Gastroesophageal sphincter (tissue), 4 donors: ENCODE measurements at places on chromosomes 12 and 14. TPM values are rescaled to one million over a fixed set of nuclear protein-coding genes. Genes with fewer than 3 reads are reported as not detected.

The ACOT6 gene
- total RNA-seq: not detected

GRCh38 chr12:55927588-55928502, at the start of gene PYM1:
Gene PYM1 (minus strand): TSS chr12:55927894. CDS start chr12:55927761, 133 bp downstream.
- peak; percentile 60 for ATAC-seq

- no peak for ATAC-seq
These were observed 68.1 kb downstream of the FSCB start for GRCh38 chr14:44438936-44439335.

- no peak for ATAC-seq
These were observed 48.4 kb upstream of the OXA1L start for GRCh38 chr14:22718091-22718490.

GRCh38 chr12:117564881-117565280, 203.5 kb upstream of the NOS1 start:
- no peak for ATAC-seq

The ZNF385A gene
- 28.0 TPM for total RNA-seq

The TRHDE gene
- 0.74 TPM for total RNA-seq

GRCh38 chr12:64385468-64385867, 5.1 kb downstream of the C12orf56 start:
- no peak for ATAC-seq

- ATAC-seq: no peak
These were observed 26.9 kb downstream of the GCN1 start for GRCh38 chr12:120167529-120168095.

The KRT80 gene
- total RNA-seq: 0.16 TPM

GRCh38 chr12:97299847-97300246, 162.8 kb upstream of the RMST start:
- ATAC-seq: no peak

The SEL1L gene
- total RNA-seq: 71.1 TPM

GRCh38 chr14:68612049-68612448, 180.8 kb downstream of the ZFP36L1 start:
- ATAC-seq: peak; percentile 42

The EML5 gene
- 6.7 TPM for total RNA-seq

DNA sequence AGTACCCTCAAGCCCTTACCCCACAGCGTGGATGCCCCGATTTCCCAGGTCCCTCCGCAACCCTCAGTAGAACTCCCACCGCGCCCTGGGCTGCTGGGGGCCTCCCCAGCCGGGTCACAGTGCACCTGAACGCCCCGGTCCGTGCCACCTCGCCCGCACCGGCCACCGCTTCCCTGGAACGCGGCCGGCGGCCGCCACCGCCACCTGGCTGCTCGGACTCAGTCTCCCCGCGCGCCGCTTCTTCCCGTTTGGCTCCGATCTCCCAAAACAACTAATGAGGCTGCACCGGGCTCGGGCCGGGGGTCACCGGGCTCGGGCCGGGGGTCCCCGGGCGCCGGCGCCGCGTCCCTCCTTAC, 1.0 kb downstream of the ITPK1 start:
- ATAC-seq: no peak

DNA sequence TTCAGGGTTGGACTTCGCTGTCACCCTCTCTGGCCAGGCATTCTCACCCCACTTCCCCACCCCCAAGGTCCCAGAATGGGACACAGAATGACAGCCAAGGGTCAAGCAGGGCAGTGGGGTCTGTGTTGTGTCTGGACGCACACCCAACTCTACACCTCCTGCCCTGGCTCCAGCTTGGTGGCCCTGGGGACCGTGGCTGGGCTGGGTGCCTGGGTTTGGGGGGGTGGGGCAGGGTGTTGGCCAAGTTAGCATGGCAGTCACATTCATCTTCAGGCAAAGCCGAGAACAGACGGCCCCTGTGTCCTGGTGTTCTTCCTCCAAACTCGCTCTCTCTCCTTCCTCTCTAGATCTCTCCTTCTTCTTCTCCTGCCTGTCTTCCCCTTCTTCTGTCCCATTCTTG, 5.6 kb downstream of the LRP1 start:
- ATAC-seq: no peak

DNA sequence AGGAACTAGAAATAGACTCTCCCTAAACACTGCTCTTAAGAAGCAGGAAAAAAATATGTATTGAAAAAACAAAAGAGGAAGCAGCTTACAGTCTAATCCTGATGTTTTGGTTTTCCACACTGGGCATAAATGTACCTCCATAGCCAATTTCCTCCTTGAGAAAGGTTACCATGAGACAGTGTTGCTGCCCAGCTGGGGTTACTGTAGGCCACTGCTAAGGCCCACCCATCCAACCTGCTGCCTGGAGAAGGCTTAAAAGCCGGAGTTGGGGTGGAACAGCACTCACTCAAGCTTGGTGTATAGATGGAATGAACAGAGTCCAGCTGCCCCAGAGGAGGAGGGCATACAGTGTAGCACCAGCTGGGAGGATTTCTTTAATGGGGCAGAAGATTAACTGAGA, 41.1 kb downstream of the ERG28 start:
- ATAC-seq: no peak

The CLEC1B gene
- total RNA-seq: not detected

DNA sequence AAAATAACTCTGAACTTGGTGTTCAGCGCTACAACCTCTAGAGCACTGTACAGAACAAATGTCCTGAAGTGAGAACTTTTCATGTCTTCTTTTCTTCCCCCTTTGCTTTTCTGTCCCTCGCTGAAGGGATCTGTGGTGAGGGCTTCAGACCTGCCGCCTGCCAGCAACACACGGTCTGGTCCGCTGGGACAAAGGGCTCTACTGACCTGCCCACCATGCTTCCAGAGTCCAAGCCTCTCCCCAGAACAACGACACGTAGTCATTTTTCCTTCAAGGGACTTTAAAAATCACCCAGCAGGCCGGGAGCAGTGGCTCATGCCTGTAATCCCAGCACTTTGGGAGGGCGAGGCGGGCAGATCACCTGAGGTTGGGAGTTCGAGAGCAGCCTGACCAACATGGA, 140.4 kb downstream of the EFCAB11 start:
- ATAC-seq: no peak

DNA sequence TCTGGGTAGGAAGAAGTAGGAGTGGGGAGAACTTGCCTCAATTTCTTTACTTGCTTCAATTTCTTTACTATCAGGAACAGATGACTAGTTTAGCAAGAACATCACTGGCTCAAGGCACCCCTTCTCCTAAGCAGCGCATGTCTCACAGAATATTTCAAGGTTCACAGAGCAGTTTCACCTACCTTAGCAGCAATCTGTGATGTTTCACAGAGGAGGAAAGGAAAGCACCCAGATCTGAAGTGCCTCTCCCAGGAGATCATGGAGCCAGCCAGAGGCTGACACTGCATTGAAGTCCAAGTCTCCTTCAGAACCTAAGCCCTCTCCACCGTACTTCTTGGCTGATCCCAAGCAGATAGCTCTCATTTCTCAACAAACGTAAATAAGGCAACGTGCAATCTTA, 118.7 kb upstream of the PCED1B start:
- ATAC-seq: no peak

DNA sequence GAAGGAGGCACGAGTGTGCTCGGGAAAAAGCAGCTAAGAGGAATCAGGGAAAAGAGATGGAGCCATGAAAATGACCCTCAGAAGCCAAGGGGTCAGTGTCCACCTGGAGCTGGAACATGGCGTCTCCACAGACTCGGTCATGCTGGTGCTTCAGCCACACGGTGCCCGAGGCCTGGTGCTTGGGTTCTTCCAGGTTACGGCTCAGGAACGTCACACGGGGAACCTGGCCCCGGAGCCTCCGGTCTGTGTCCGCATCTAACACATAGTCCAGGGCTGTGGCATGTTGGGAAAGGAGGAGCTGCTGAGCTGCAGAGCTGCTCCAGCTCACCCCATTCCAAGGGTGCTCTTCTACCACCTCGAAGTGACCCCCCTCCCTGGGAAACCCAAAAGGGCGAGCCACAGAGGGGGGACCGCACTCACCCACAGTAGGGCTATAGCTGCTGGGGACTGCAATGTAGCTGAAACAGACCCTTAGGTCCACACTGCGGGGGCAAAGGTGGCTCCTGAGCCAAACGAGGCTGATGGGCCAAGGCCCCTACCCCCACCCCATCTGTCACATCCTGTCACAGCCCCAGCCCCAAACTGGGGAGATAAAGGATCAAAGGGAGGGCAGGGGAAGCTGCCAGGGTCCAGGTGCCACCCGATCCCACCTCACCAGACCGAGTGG, 10.8 kb downstream of the ITGA7 start:
- ATAC-seq: no peak

The LRFN5 gene
- 4.1 TPM for total RNA-seq

DNA sequence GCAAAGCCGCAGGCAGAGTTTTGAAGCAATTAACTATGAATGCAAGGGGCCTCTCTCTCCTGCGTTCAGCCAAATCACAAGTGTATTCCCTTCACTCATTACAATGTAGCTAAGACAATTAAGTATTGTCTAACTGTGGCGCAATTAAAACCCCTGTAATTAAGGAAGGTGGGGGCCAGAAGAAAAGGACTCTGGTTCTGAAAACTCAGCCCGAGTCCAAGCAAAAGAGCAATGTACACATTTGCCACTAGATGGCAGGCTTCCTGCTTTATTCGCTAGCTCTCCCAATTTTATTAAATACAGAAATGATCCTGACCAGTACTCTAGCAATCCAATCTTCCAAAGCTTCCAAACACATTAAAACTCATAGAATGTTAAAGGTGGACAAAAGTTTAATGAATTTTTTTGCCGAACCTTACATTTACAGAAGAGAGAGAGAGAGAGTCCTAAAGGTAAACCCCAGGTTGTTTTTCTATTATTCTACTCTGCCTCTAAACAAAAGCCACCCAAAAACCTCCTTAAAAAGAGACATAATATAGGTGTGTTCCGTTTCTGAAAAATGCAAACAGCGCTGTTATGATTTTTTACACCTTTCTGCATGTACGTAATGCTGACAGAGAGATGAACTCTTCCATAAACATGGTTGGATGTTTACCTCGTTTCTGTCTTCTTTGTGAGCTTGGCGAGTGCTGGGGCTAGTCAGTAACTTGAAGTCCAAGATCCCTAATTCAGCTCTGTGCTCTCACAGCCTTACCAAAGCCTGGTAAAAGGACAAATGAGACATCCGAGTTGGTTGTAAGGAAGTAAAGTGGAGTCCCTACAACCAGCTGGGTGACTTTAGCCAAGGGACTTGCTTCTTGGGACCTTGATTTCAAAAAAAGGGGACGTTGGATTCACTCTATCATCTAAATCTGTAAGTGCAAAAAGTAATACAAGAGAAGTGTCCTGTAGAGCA, 50.9 kb upstream of the VASH1 start:
- ATAC-seq: peak; percentile 51

DNA sequence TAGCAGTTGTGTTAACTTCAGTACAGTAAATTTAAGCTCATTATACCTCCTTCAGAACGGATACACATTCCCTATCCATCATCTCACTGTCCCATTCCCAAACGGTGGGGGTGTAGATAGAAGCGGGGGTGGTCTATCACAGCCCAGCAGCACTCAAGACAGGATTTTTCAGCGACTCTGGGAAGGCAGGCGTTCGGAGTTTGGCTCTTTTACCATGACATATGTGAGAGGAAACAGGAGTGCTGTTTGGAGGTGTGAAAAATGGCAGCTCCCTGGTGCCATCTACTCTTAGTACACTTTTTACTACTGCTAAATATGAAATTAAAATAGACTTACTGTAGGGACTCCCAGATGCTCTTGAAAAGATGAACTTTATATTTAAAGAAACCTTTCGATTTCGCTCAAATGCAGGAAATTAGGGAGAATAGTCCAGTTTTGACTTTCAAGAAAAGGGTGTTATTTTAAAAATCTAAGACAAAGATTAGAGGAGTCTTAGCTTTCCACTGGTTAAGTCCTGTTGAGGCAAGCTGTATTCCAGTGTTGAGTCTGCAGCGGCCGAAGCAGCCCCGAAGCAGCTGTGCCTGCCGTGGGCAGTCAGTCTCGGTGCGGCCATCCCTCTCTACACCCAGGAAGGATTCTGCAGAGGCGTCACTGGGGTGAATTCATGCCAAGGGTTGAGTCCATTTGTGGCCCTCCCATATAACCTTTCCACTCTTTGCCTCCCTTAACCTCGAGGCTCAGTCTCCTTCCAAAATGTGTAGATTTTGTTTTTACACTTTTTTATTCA, 42.1 kb downstream of the KCNMB4 start:
- ATAC-seq: no peak

GRCh38 chr12:5506821-5507231, 74.9 kb downstream of the NTF3 start:
- ATAC-seq: no peak

DNA sequence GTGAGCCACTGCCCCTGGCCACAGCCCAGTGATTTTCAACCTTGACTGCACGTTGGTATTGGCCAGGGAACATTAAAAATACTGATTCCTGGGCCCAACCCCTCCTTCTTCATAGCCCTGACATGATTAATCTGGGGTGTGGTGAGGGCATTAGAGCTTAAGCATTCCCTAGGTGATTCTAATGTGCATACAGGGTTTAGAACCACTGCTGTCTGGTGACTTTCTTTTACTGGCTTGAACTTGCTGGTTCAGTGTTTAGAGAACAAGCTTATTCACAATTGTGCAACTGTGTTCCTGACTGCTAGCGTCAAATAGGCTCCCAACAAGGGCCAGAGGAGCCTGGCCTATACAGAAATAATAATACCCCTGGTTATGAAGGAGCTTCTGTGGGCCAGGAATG, 488.8 kb upstream of the CCDC196 start:
- ATAC-seq: no peak

The NUDT14 gene
- total RNA-seq: 3.4 TPM

DNA sequence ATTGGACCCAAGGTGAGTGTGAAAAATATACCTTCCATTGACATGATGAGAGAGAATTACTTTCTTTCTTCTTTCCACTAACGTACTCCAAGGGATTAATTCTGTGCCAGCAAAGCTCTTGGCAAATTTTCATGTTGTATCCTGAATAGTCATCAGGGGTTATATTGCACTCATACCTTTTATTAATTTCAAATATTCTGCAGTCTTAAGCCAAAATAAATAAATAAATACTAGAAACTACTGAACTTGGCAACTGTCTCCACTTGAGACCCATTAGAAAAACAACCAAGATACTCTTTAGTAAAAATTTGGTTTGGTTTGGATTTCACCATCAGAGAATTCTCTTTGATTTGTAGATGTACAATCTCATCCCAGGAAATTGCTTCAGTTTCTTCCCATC, 22.1 kb upstream of the CLEC14A start:
- ATAC-seq: no peak

DNA sequence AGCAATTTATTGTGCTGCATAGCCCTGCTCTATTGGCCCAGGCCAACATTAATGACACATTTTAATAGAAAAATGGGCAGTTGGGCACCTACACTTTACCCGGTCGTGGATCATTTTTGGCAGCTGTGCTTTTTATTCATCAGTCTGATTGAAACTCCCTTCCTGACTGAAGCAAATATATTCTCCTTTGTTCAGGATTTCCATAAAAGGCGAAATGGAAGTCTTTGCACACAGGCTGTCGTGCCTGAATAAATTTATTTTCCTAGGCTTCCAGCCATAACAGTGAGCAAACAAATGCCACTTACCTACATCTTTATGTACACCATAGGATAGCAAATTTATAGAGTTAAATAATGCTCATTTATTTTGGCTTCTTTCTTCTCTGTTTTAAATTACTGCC, 480.7 kb upstream of the DCN start:
- no peak for ATAC-seq

GRCh38 chr12:125029761-125030358, 35.4 kb upstream of the AACS start:
- ATAC-seq: no peak

GRCh38 chr12:13465635-13466034, 269.1 kb downstream of the EMP1 start:
- peak; percentile 28 for ATAC-seq
